Bronchial epithelial cell (primary cell): ENCODE measurements at places on chromosomes 6 and 20. TPM values are rescaled to one million over a fixed set of nuclear protein-coding genes. Genes with fewer than 3 reads are reported as not detected.

UBE2V1 gene
- 18.4 and 30.2 TPM in 2 replicates for total RNA-seq

LHFPL5 gene
- not detected in 2 replicates for total RNA-seq

RIPOR2 gene
- under 0.01 TPM in 1 of 2 replicates, not detected in the other for total RNA-seq

PRDM1 gene
- total RNA-seq: 5.3 and 9.6 TPM in 2 replicates

ZDHHC14 gene
- 1.8 TPM in 2 replicates for total RNA-seq

RAD21L1 gene
- under 0.01 TPM in 1 of 2 replicates, not detected in the other for total RNA-seq

SLC26A8 gene
- not detected in 2 replicates for total RNA-seq

DCDC2 gene
- under 0.01 and 0.13 TPM in 2 replicates for total RNA-seq

GHRH gene
- not detected in 2 replicates for total RNA-seq

LST1 gene
- not detected in 2 replicates for total RNA-seq

SPATS1 gene
- not detected in 2 replicates for total RNA-seq

GRM1 gene
- under 0.01 TPM in 1 of 2 replicates, not detected in the other for total RNA-seq

PET117 gene
- total RNA-seq: 11.4 and 15.3 TPM in 2 replicates

OR12D3 gene
- not detected in 2 replicates for total RNA-seq
